Epithelial cell of esophagus (primary cell): ENCODE measurements at places on chromosomes 4 and X.

- DNase-seq: no peak
Measured at GRCh38 chr4:189498457-189498856, 442.2 kb upstream of the FRG1 start.

DNA sequence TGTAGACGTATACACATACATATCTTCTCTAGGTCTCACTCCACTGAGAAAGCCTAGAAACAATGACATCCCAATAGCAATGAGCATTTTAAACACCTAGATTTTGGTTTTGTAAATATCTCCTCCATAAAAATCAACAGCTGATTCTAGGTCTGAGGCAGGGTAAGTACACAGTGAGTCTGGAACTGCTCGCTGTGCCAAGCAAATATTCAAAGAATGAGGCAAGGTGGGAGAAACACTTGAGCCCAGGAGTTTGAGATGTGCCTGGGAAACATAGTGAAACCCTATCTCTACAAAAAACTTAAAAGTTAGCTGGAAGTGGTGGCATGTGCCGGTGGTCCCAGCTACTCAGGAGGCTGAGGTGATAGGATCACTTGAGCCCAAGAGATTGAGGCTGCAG lies 22.2 kb downstream of the ABCG2 start:
- DNase-seq: no peak

GRCh38 chr4:105679186-105679585 lies 29.3 kb downstream of the INTS12 start:
- DNase-seq: peak; percentile 21

GRCh38 chrX:109327251-109327650 lies 154.6 kb downstream of the GUCY2F start:
- no peak for DNase-seq

GRCh38 chr4:26885912-26886274 lies 25.3 kb downstream of the STIM2 start:
- peak; percentile 19 for DNase-seq
